Stimulated activated CD4-positive, alpha-beta T cell treated with anti-CD3 and anti-CD28 coated beads, Interleukin-15, amount 100 ng/mL, for 24 hours (primary cell): ENCODE measurements at places on chromosomes 11 and 22.

- no peak for DNase-seq
Measured at GRCh38 chr11:10308201-10308954, 3.5 kb downstream of the ADM start.

DNA sequence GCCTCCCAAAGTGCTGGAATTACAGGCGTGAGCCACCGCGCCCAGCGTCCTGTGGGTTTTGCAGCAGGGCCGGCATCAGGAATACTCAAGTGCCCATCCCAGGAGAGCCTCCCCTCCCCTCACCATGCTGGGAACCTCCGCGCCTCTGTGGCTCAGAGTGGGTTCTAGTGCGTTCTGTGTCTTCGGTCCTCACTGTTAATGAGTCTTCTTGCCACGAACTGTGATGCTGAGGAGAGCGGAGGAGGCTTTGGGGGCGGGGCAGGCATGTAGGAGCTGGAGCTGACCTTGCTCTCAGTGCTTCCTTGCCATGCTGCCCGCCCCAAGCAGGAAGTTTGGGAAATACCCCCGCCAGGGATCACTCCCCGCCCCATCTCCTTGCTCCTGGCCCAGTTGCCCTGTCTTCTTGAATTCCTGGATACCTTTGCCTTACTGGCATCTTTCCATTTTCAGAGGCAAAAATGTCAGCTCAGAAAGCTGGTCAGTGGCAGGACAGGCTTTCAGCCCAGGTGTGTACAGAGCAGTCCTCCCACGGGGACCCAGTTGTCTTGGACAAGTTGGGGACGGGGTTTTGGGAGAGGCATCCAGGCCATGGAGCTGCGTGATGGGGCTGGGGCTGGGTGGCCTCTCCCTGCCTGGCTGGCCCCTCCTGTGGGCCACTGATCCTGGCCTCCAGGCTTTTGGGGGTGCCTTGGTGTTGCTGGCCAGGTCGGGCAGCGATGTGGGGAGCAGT is 5.1 kb downstream of the GRAMD4 start:
- no peak for DNase-seq

DNA sequence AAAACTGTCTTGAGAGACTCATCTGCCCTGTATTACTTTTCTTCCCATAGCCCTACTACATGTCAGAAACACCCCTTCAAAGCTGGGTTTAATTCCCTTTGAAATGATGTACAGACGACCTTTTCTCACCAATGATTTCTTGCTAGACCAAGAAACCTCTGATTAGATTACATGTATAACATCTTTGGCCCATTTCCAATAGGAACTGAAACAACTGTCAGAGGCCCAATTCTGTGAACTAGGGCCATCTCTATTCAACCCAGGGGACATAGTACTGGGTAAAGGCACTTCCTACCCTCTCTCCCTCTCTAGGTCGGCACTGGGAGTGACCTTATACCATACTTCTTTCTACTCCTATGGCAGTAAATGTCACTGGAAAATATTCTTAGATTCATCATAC is 19.4 kb downstream of the NPAT start:
- no peak for DNase-seq

- no peak for DNase-seq
Measured at GRCh38 chr11:110356762-110357671, 60.6 kb upstream of the RDX start.

- DNase-seq = no peak
Measured at GRCh38 chr11:889687-890475, 20.7 kb downstream of the CHID1 start.

DNA sequence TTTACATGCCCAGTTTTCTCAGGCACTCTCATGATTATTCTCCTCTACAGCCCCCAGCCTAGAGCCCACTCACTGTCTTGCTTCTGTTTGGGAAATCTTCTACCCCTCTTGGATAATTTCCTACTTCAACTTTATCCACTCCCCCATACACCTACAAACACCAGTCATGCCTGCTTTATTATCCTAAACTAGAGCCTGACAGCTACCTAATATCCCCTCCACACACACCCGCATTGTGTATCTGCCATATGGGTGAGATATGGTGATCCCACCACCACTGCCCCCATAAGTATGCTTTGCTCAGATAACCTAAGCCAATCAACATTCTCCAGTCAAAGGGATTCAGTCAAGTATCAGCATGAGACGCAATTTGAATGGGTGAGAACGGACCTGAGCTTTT is 15.3 kb upstream of the FJX1 start:
- no peak for DNase-seq

DNA sequence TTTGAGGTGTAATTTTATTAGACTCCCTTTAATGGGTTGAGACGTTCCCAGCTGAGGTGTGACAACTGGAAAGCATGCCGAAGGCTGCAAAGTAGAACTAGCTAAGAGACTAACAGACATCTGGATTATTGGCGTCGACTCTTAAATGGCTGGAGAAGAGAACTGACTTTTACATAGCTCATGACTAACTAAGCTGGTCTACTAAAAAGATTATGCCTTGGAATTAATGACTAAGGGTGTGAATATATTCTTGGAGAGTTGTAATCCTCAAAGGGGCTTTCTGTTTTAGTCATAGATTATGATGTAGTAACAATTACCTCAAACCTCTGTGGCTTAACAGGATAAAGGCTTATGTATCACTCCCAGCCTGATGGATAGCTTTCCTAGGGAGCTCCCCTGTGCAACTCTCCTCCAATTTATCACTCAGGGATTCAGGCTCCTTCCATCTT is 39.5 kb upstream of the SLC5A12 start:
- no peak for DNase-seq

GRCh38 chr11:103035791-103036434 is 56.0 kb downstream of the DCUN1D5 start:
- DNase-seq = peak; percentile 48

DNA sequence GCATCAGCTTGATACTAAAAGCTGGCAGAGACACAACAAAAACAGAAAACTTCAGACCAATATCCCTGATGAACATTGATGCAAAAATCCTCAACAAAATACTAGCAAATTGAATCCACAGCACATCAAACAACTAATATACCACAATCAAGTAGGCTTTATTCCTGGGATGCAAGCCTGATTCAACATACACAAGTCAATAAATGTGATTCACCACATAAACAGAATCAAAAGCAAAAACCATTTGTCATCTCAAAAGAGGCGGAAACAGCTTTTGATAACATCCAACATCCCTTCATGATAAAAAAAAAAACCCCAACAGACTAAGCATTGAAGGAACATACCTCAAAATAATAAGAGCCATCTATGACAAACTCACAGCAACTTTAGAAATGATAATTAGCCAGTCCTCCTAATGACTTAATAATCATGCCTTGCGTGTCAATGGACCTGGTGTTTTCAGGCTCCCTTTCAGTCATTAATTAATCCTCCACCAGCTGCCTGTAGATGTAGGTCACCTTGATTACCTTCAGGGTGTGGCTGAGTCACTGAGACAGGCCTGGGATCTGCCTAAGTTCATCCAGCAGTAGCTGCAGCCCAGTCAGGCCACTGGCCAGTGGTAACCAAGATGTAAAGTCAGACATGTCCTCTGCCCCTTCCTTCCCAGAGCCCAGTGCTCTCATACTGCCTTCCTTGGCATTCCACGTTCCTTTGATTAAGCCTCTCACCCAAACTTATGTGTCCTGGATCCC is 109.8 kb downstream of the EHF start:
- DNase-seq = no peak

GRCh38 chr11:68003846-68004550 is at the start of gene UNC93B1:
Gene UNC93B1, minus strand, starts transcription at chr11:68004097. Its CDS starts 54 bp downstream, at chr11:68004043.
- peak; percentile 91 for DNase-seq

- DNase-seq = no peak
Measured at GRCh38 chr22:41245917-41246499, 5.3 kb upstream of the CHADL start.

GRCh38 chr11:695288-695537 is 191 bp upstream of the DEAF1 start:
- DNase-seq = no peak

DNA sequence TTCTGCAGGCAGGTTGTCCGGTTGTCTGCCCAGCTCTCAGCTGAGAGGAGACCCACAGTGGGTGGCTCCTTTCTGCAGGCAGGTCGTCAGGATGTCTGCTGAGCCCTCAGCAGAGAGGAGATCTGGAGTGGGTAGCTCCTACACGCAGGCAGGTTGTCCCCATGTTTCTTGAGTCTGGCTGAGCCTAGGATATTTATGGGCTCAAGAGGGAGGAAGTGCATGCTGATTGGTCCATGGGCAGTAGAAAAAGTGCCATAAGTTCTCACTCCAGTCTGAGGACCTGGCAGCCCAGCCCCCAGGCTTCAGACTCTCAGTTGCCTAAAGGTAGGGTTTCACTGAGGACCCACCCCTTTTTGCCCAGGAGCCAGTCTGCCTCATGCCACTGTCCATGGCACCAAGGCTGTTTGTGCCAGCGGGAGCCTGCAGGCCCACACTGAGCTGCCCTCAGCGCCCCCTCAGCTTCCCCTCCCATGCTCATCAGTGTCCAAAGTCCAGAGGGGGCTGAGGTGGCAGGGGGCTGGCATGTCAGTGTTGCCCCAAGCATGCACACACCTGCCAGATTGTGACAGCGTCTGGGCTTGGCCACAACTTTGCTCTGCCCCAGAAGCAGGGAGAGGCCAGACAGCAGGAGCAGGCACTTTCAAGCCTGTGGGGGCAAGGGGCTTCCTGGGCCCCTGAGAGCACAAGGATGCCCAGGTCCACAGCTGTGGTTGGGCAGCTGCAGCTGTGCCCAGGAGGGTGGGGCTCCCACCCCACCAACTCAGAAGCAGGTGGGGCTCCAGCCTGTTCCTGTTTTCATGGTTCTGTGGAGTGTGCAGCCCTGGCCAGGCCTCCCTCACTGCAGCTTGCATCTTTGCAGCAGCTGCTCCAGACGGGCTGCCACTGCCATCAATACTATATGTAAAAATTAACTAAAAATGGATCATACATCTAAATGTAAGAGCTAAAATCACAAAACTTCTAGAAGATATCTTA is 3.8 kb upstream of the RNF141 start:
- no peak for DNase-seq

GRCh38 chr11:109249597-109249996 is 172.4 kb upstream of the C11orf87 start:
- no peak for DNase-seq

DNA sequence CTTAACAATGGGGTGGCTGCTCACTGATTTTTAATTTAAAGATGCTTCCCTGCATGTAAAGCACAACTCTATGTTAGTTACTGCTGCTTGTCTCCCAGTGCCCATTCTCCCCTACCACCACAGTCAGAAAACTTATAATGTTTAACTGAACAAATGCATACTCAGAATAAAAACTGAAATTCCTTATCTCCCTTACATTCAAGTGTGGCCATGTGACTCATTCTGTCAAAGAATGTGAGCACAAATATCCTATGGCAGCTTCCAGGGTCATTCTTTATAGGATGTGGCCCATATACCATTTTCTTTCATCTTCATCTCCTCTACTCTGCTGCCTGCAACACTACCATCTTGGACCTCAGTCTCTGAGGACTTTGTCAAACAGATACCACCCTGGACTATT is 374.8 kb downstream of the DYNC2H1 start:
- no peak for DNase-seq

- DNase-seq = no peak
Measured at GRCh38 chr22:32199341-32199740, 5.5 kb downstream of the RFPL2 start.

DNA sequence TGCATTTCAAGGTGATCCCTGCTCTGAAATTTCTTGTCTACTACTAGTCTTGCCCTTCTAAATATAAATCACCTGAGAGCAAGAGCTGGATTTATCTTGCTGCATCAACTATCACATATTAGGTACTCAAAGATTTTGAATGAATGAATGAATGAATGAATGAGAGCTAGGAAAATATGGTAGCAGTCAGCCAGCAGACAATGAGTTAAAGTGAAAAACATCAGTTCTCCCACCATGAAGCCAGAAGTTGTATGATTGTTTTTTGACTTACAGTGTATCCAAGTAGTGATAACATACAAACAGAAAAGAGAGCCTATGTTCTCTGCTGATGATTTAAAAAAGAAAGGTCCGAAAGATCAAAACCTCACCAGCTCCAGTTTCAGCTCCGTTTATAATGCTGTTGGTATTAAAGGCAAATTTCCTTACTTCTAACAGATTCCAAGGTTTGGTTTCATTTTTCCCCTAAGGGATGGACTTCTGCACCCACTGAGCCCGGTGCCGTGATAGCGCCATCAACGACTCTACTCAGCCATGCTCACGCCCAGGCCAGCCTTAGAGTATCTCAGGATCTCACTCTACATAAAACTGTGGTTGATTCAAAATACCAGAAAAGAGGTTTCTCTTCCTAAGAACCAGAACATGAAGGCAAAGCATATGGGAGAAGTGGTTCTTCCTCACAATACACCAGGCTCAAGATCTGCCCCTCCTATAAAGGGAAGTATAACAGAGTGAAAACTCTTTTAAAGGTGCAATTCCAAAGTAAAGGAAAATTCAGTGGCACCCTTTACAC is 92.0 kb downstream of the SGSM3 start:
- peak; percentile 46 for DNase-seq

DNA sequence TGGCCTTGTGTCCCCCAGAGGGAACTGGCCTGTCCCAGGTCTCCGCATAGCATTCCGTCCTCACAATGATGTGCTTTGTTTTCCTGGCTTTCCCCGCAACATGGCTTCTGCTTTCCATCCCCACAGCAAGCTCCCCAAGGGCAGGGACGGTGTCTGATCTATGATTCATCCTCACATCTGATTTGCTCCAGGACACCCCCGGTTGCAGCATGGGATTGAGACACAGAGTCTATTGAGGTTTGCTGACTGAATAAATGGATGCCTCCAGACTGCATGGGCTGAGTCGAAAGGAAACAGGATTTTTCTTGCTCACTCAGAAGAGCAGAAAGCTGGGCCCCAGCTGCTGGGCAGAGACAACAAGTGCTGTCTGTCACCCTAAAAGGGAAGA is 40.2 kb downstream of the LMO1 start:
- DNase-seq = no peak

DNA sequence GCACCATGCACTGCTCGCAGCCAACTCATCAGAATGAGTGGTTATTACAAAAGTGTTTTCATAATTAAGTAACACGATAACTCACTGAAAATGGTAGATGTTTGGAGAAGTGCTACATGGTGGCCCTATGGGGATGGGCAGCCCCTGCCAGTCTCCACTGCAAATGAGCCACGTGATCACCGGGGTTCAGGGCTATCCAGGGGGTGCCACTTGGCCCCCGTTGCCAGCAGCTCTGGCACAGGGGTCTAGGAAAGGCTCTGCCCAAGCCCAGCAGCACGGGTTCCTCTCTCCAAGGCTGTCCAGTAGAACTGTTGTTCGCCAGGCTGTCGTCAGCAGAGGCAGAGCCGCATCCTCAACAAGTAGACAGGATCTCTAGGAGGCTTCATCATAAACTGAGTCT is 382.1 kb upstream of the B3GAT1 start:
- DNase-seq = no peak

- DNase-seq = no peak
Measured at GRCh38 chr11:72038491-72038890, 39.8 kb downstream of the IL18BP start.

- DNase-seq = no peak
Measured at GRCh38 chr22:49300241-49300640, 527.4 kb downstream of the BRD1 start.
